Tibial nerve (tissue), 4 donors: ENCODE measurements at places on chromosomes 7 and 10. TPM values are rescaled to one million over a fixed set of nuclear protein-coding genes. Genes with fewer than 3 reads are reported as not detected.

- DNase-seq, result no peak
These were observed 19.0 kb downstream of the STEAP1 start for GRCh38 chr7:90173127-90173844.

NAT16 gene
- total RNA-seq, result not detected

GUSB gene
- total RNA-seq, result 23.6 TPM

DNA sequence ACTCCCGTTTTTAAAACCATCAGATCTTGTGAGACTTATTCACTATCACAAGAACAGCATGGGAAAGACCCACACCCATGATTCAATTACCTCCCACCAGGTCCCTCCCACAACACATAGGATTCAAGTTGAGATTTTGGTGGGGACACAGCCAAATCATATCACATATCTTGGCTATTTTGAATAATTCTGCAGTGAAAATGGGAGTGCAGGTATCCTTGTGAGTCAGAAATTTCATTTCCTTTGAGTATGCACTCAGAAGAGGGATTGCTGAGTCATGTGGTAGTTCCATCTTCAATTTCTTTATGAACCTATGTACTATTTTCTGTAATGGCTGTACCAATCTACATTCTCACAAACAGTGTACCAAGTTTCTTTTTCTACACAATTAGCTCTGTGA, 125.8 kb downstream of the ANKRD7 start:
- DNase-seq, result no peak

GRCh38 chr7:2520131-2520760, 672 bp downstream of the LFNG start:
- DNase-seq, result no peak

- no peak for DNase-seq
These were observed 91.2 kb downstream of the GTF2IRD1 start for GRCh38 chr7:74544706-74545469.

- DNase-seq, result no peak
These were observed 36.1 kb downstream of the KCNMA1 start for GRCh38 chr10:77601488-77601887.

DNA sequence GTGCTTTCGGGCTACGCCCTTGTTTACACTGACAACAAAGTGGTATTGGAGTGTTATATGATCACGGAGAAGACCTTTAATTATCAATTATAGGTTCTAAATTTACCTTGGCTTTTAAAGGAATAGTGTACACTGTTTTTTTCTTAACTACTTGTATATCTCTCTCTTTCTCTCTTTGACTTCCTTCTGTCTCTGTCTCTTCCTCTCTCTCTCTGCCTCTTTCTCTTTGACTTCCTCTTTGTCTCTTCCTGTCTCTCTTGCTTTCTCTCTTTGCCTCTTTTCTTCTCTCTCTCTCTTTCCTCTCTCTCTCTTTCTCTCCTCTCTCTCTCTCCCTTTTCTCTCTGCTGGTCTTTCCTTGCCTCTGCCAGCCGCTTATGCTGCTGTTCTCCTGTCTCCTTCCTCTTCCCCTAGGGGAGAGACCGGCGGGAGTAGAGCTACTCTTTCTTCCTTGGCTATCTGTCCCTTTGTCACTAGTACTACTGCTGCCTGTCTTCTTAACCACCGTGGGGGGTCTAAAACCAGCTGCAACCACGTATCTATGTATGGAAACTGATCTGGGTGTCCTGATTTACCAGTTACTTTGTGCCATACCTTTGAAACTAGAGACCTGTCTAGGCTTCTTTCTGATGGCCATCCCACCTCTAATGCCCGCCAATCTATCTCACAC, 36.9 kb upstream of the GSDME start:
- DNase-seq, result no peak

GRCh38 chr7:73436031-73436929, 2.7 kb downstream of the FZD9 start:
- DNase-seq, result no peak

ACSL5 gene
- total RNA-seq, result 12.2 TPM

CREB5 gene
- total RNA-seq, result 19.7 TPM

NKX1-2 gene
- not detected for total RNA-seq

DNA sequence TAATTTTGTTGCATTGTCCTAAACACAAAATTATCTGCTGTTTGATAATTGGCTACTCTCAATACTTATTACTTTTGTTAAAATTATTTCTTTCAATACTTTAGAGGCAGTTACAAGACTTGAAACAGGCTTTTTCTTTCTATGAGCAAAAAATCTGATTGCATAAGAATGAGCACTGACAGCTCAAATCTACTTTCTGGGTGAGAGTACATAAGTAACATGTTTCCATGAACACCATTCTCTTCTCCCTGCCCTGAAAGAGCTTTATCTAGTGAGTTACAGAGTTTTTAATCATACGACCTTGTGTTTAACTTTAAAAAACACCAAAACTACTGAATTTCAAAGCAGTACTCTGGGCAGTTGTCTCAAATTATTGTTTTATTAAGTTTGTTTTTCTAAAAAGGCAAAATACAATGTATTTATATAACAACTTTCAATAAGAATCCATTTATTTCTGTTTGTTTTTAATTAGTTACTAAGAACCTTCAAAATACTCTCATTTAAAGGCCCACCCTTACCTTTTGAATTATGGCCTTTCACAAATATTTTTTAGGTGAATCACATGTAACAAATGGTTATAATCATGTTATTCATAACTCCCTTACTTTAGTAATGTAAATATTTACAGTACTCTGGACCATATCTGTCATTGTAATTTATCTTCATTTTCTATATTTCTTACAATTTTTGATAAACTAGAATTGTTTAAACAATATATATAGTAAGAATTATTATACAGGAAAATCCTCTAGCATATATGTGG, 23.0 kb upstream of the TFAM start:
- no peak for DNase-seq

DNA sequence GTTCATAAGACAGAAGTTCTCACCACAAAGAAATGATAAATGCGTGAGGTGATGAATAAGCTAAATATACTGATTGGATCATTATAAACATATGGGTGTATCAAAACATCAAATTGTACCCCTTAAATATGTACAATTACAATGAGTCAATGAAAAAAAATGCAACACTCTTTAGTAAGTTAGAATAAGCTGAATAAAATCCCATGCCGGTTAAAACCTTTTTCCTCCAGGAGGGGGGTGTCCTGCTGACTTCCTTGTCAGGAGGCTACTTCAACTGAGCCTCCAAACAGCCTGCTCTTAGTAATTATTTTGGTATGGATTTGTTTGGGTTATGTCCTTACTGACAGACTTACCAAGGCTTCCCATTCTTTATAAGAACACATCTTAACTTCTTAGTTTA, 649.1 kb downstream of the INHBA start:
- DNase-seq, result no peak

- DNase-seq, result no peak
These were observed 83.8 kb downstream of the ABCA13 start for GRCh38 chr7:48255046-48255445.

GRCh38 chr7:103447073-103447960, 1.3 kb upstream of the SLC26A5 start:
- DNase-seq, result no peak

DNA sequence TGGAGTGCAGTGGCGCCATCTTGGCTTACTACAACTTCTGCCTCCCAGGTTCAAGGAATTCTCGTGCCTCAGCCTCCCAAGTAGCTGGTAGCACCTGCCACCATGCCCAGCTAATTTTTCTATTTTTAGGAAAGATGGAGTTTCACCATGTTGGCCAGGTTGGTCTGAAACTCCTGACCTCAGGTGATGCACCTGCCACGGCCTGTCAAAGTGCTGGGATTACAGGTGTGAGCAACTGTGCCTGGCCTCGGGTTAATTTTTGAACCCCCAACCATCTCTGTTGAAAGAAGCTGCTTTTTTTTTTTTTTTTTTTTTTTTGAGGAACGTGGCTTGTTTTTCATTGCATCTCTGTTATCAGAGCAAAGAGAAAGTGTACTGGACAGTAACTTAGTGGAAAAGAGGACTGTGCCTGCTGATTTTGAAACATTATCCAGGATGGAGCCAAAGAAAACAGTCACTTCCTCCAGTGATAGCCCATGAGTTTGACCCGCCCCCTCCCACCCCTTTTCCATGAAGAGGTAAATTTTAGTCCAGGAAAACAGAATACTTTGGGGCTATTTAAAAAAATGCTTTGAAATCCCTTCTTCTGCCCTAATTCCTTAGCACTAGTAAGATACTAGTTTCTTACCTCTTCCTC, 38.3 kb downstream of the WBP1L start:
- no peak for DNase-seq

DNA sequence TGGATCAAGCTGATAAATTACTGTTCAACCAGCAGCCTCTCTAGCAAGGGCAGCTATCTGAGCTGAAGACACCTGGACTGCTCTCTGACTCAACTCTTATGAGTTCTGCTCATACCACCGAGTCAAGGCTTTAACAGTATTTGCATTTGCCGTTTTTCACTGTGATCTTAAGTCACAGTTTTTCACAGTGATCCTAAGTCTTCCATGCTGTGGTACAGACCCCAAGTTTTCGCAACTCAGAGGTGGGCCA, 31.3 kb downstream of the PIP4K2A start:
- DNase-seq, result no peak

PRPS1L1 gene
- not detected for total RNA-seq

DNA sequence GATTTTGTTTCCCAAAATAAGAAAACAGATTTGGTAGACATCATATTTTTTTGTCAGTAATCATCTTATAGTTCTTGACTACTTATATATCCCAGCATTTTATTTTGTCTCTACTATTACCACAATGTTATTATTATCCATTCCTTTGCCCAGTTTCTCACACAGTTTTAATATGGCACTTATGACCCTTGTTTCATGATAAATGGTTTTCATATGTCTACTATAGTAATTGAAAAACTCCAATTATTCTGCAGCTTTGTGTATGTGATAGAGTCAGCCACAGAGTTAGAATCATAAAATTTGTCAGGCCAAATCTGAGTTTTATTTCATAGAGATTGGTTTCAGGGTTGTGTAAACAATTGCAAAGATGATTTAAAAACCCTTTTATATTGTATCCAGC, 203.9 kb downstream of the MALRD1 start:
- DNase-seq, result no peak

GRCh38 chr7:105149827-105150226, 135.8 kb downstream of the KMT2E start:
- DNase-seq, result no peak

GRCh38 chr10:132723330-132723970, 62.5 kb downstream of the NKX6-2 start:
- DNase-seq, result no peak

PHKG1 gene
- 1.3 TPM for total RNA-seq

GRCh38 chr7:68216051-68216450, 1219.4 kb downstream of the TYW1 start:
- peak; percentile 15 for DNase-seq

DNA sequence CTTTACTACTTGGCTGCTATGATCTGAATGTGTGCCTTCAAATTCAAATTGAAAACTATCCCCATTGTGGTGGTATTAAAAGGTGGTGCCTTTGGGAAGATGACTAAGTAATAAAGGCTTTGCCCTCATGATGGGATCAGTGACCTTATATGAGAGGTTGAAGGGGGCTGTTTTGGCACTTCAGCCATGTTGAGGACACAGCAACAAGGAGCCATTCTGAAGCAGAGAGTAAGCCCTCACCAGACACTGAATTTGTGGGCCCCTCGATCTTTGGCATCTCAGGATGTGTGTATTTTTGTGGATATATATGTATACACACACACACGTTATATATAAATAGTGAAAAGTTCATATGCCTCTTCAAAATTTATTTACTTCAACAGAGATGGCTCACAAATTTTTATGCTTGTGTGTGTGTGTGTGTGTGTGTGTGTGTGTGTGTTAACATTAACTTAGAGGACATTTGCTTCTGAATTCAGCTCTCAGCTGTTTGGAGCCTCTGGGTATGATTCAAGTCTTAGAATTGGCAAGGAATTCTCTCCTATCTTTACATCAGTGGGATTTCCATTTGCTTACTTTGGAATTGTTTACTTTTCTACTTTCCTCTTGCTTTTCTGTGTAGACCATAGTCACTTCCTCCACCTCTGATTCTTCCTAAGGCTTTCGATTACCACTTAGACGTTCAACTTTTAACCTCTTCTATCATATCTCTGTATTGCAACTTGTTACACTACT, 66.6 kb downstream of the MAGI2 start:
- no peak for DNase-seq

DNA sequence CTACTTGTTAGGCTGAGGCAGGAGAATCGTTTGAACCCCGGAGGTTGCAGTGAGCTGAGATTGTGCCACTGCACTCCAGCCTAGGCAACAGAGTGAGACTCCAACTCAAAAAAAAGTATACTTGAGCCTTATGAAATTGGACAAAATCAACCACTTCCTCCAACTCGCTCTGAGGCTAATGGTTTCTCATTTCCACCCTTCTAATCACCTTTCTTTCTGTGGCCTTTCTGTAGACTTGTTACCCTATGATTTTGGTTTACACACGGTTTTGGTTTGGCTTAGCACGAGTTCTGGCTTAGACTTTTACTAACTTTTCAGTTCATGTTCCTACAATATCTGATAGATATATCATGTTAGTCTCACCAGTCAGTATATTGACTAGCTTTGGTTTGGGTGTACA, 152.0 kb downstream of the PHTF2 start:
- DNase-seq, result no peak

DNA sequence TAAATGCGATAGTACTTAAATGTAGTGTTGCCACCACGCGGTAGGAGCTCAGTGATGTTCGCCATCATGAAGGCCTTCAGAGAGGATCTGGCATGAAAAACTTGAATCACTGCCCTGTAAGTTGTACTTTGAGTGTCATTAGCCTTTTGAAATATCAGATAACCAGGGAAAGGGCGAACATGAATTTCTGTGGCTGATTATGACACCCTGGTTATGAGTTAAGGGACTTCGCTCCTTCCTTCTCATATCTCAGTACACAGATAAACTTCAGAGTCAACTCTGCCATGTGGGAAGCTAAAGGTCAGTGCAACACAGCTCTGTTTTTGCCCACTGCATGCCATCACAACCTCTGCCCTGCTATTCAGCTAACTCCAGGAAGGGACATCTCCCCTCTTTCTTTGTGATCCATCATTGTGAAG, 8.9 kb upstream of the ACSL5 start:
- DNase-seq, result no peak
